Glutamatergic neuron (in vitro differentiated cells): ENCODE measurements at places on chromosomes 11 and 22. TPM values are rescaled to one million over a fixed set of nuclear protein-coding genes. Genes with fewer than 3 reads are reported as not detected.

MS4A4A gene
- total RNA-seq: not detected

DNA sequence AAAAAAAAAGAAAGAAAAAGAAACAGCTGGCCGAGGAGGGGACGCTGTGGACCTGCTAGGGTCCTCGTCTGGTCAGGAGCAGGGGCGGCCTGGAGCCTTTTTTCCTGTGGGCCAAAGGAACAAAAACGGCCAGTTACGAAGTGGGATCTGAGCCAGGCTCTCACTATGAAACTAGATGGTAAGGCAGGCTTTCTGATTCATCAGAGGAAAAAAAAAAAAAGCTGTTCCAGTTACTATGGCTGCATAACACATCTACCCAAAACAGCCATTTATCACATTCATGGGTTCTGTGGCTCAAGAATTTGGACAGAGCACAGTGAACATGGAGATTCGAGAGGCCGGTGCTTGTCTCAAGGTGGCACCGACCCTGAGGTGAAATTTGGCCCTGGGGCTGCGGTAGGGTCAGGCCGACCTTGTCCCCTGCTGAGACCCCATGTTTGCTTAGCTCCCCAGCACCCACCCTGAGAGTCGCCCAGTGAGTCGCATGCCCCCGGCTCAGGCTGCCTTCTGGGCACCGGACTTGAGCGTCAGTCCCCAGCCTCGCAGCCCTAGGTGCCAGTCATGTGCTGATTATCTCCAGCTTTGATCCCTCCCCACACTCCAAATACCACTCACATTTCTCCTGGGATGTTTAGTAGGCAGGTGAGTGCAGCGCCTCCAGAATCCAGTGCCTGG lies 34.2 kb downstream of the MRGPRD start:
- DNase-seq: no peak

DNA sequence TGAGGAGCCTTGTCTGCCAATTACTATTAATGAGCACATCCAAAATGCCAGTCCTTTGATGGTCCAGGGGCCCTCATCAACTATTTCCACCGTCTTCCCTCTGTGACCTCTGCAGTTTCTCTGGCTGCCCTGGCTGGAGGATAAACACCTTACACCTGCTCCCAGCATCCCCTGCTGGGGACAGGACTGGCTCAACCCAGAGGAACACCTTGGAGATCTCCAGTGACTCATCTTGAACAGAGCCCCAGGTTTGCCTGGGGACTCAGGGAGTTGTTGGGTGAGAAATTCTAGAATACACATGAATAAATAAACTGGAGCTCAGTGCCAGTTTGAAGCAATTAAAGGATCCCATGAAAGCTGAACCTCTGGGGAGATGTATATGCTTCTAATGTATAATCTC lies 24.0 kb upstream of the ELF5 start:
- DNase-seq: no peak

DNA sequence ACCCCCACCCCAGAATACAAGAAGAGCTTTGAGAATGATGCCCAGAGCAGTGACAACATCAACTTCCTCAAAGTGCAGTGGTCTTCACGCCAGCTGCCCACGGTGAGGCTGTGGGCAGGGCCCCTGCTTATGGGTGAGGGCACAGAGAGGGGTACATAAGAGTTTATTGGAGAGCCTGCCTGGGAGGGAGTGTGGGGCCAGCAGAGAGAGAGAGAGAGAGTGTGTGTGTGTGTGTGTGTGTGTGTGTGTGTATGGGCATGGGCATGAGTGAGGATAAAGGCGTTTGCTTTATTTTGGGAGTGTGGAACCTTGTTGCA lies 9.5 kb downstream of the PHOX2A start:
- no peak for DNase-seq
